ENCODE measurements at places on chromosomes 7 and 10.
A peak's percentile ranks its signal among the peaks of the same experiment; 100 is the strongest.

DNA sequence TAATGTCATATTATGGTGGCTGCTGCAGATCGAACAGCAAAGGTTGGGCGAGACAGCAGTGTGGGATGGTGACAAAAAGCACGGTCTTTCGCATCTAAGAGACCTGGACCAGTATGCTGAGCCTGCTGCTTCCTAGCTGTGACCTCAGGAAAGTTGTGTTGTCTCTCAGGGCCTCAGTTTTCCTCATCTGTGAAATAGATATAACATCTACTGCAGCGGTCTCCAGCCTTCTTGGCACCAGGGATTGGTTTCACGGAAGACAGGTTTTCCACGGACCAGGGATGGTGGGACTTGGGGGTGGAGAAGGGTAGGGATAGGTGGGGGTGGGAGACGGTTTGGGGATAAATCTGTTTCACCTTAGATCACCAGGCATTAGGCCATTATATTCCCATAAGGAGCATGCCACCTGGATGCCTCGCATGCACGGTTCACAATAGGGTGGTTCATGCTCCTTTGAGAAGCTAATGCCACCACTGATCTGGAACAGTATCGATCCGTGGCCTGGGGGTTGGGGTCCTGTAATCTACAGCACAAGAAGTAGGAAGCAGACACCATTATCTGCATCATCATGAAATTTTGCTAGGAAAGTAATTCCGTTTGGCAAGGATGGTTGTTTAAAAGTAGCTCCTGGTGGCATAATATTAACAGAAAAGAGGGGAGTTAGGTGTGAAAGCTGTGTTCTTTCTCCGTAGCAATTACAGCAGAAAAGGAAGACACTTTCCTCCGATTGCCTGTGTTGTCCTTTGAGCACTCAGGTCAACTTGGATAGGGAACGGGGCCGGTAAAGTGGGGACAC is 10.8 kb downstream of the KLF6 start:
- no peak for DNase-seq

- no peak for DNase-seq
Measured at GRCh38 chr7:110170841-110171240, 920.1 kb upstream of the LRRN3 start.

DNA sequence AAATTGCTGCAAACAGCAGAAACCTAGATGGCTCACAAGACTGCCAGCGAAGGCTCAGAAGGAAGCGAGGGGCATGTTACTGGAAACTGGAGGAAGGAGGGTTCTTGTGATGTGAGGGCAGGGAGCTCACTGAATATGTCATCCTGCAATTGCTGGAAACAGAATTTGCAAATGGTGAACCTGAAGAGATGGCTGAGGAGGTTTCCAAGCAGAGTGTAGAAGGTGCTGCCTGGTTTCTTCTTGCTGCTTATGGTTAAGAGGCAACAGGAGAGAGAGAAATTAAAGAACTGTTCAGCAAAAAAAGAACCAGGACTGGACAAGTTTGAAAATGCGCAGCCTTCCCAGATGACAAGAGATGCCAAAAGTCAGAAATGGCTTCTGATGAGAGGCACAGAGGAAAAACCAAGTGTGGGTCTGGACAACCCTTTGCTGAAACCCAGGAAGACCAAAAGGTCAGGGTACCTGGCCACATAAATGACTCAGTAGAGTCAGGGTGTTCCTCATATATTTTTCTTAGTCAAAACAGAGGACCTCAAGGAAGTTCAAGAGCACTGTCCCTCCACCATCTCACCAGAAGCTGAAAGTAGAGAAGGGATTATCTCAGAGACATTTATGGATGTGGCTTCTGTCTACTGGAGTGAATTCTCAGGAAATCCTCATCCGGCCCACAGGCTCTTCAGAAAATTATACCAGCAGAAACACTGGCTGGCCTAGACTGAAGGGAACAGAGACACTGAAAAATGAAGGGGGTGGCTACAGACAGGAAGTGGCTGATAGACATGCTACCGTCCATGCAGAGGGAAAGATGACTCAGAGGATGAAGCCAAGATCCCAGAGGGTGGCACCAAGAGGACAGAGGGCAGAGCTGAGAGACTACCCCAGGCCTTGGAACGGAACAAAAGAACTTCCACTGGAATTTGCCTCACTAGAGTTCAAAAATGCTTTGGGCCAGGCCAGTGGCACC is 10.1 kb downstream of the PAPOLB start:
- DNase-seq = no peak

GRCh38 chr7:44104860-44105771 is 971 bp downstream of the AEBP1 start:
- DNase-seq = no peak

DNA sequence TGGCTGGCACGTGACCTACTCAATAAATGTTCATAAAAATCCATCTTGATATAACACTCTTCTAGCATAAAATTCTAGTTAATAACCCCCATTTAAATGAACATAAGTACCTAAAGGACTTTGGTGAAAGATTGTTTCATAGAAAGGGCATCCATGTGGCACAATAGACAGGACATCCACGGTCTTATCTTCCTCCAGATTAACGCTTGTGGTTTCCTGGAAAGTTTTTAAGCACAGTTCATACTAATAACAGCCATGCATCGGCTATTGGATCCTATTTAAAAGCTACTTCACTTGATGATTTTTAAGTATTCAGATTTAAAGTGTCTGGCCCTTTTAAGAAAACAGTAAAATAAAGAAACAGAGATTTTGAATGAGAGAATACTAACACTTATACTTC is 288.3 kb downstream of the AHR start:
- no peak for DNase-seq

DNA sequence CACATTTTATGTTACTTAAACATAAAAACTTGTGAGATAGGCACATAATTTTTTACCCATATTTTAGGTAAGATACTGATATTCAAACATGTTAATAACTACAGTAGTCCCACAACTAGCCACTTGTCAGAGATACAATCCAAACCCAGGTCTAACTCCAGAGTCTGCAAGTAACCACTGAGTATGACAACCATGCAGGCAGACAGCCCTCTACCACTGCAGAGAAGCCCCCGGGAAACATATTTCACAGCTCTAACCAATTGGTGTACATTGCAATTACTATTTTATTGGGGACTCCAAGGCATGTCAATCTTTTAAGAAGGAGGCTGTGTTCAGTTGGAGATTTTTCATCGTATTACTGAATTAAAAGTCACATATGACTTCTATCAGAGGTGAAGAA is 107.2 kb upstream of the FAM133B start:
- no peak for DNase-seq

GRCh38 chr10:47255866-47256265 is 44.1 kb upstream of the GDF10 start:
- DNase-seq = peak; percentile 1

DNA sequence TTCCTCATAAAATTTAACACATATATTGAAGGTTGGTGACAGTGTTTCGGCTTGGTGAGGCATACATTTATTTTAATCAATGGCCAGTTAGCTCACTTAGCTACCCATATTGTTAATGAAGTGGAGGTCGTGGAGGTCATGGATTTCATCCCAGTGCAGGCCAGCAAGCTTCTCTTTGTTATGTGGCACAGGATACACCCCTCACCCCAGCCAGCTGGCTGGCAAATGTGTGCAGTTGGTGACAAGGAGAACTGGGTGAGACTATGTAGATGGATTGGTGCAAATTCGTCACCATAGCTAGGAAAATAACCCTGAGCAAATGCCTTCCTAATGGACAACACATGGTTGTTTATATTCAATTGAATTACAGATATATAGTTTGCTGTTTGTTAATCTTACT is 50.5 kb upstream of the FOXP2 start:
- DNase-seq = no peak

DNA sequence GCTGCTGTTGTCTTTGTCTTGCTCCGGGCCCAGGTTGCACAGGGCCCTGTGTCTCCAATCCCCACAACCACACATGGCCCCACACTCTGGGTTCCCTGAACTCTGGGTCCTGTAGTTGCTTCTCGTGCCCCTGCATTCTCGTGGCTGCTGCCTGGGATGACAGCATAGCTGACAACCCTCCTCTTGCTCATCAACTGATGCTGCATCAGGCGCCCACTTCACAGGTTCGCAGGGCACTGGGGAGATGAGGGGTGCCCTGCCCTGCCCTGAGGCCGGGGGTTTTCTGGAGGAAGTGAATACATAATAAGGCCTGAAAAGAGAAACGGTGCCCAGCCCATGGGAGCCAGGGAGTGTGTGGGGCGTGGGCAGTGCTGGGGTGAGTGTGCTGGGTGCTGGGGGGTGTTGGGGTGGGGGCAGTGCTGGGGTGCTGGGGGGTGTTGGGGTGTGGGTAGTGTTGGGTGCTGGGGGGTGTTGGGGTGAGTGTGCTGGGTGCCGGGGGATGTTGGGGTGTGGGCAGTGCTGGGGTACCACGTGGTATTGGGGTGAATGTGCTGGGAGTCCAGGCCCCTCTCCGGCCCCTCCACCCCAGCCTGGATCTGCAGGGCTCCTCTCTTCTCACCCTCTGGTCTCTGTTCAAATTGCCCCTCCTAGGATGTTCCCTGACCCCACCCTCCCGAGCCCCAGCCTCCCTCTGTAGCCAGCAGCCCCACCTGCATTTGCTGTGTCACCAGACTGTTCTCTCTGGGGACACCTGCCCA is 2.0 kb upstream of the MTG1 start:
- DNase-seq = peak; percentile 61

- no peak for DNase-seq
Measured at GRCh38 chr7:129914536-129915272, 38.1 kb downstream of the UBE2H start.

- no peak for DNase-seq
Measured at GRCh38 chr7:137881607-137882260, 35.0 kb upstream of the DGKI start.

GRCh38 chr10:101273330-101273729 is 44.1 kb upstream of the LBX1 start:
- no peak for DNase-seq

DNA sequence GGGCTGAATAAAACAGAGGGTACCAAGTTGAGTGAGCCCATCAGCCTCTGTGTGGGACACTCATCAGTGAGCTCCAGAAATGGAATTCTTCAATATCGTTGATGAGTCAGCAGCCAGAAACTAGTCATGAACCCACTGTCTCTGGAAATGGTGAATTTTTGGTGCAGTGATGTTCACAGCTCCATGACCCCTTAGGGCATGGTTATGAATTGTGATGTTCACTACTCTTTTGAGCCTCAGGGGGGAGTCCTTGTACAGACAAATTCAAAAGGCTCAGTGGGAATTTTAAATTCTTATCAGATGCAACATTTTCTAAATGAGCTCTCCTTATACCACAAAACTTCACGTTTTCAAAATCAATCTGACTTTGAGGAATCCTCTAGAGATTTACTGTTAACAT is 335.7 kb downstream of the PHTF2 start:
- no peak for DNase-seq

Measured in activated naive CD8-positive, alpha-beta T cell treated with anti-CD3 and anti-CD28 coated beads, Interleukin-2, amount 50 U/mL, for 24 hours (primary cell).